ENCODE measurements at places on chromosomes 13 and 19.

DNA sequence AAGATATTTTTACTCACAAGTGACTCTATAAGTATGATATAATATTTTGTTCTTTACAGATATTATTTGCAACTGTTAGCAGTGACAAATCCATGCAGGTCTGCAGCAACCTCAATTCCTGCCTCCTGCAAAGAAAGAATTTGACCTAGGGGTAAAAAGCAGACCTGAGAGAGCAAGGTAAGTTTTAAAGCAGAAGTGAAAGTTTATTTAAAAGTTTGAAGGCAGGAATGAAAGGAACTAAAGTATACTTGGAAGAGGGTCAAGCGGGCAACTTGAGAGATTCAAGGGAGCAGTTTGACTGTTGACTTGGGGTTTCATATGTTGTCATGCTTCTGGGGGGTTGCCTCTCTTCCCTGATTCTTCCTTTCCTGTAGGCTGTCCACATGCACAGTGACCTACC is 520.1 kb upstream of the PCDH20 start:
- DNase-seq: no peak

DNA sequence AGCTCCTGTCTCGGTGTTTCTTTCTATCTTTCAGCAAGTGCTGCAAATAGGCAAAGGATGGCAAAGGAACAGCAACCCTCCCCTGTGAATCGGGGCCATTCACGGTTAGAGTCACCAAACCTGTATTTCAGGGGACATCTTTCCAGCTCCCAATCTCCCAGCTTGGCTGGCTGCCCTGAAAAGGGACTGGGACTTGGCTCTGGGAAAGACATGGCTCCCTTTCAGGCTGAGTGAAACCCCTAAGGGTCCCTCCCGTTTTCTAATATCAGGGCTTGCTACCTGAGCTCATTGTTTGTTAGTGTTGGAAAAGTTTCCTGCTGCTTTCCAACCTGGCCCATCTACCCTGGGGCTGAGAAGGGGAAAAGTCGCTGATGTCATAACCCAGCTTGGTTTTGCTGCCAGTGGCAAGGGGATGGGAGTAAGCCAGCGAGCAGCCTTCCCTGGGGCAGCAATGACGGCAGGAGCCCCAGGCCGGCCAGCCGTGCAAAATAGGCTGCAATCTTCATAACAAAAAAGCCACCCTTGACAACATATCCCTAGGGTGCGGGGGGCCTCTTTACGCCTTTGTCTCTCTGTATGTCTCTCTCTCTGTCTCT is 29.9 kb downstream of the SERP2 start:
- no peak for DNase-seq

DNA sequence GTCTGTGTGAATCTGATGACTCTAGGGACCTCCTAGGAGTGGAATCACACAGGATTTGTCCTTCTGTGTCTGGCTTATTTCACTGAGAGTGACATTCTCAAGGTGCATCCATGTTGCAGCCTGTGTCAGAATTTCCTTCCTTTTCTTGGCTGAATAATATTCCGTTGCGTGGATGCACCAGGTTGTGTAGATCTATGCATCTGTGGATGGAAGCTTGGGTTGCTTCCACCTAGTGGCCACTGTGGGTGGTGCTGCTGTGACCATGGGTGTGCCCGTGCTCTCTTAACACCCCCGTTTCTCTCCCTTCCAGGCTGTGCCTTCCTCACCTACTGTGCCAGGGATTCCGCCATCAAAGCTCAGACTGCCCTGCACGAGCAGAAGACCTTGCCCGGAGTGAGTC is 26.2 kb downstream of the CELF5 start:
- DNase-seq: peak; percentile 59

DNA sequence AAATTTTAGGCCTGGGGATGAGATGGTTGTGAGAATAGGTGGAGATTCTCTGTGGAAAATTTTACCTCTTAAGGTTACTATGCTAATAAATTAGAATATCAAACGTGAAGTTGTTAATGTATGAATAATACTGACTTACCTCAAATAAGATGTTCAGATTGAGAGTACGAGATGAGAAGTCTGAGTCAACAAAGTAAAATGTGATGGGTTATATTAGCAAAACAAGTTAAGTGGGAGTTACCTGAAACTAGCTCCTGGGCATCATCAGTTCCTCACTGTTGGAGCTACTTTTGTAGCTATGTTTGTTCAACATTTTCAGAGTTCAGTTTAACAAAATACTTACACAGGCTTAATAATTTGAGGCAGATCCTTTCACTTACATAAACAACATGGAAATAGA is 108.6 kb downstream of the PIBF1 start:
- DNase-seq: no peak

DNA sequence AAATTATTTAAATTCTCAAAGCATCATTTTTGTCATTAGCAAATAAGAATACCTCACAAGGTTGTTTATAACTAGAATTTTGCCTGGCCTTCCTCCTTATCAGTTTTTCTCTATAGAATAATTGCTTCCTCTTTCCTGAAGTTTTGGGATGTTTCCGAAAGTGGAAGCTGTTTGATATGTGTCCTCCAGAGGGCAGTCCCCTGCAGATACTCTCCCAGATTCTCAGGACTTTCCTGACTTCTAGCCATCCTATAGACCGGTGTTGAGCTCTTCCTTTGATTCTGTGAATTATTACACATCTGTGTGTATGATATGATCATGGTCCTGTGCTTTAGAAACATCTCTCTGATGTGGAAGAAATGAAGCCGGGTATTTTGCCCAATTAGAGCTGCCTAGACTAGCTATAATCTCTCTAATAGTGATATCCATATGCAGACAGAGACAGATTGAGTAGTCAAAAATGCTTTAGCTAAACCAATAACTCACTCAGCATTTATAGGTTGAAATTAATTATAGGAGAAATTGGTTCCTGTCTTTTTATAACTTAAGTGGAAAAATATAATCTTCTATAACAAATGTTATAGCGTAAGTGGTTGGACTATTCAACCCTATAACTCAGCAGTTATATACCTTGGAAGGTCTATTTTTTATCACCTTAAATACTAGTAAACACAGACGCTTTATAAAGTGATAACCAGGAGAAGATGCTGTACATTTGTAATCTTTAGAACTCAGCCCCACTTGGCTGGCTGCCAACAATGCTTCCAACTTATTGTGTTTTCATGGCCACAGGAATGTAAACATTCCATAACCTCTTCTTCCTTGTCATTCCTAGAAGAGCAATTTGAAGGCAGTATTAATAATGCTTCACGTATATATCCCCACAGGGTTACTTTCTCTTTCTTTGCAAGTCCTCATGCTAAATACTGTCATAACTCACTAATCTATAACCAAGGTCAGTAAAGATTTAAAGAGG is 201.0 kb upstream of the RXFP2 start:
- DNase-seq: peak; percentile 59

GRCh38 chr19:16204005-16204294 is 6.2 kb downstream of the AP1M1 start:
- DNase-seq: no peak

Data from hematopoietic multipotent progenitor cell treated with erythropoietin and hydrocortisone succinate and interleukin-3 and kit ligand, for 4 days (in vitro differentiated cells).